ENCODE measurements at places on chromosomes 16 and 17. TPM values are rescaled to one million over a fixed set of nuclear protein-coding genes. Genes with fewer than 3 reads are reported as not detected.
A peak's percentile ranks its signal among the peaks of the same experiment; 100 is the strongest.

The SRCIN1 gene
- 0.45 TPM for polyA plus RNA-seq

The NPB gene
- polyA plus RNA-seq = 0.91 TPM

The C17orf67 gene
- 1.6 TPM for polyA plus RNA-seq

The KRTAP1-5 gene
- polyA plus RNA-seq = not detected

The PRR14 gene
- polyA plus RNA-seq = 13.5 TPM

The FOXN1 gene
- polyA plus RNA-seq = not detected

The CD7 gene
- polyA plus RNA-seq = 0.07 TPM

The TBC1D3D gene
- 0.10 TPM for polyA plus RNA-seq

DNA sequence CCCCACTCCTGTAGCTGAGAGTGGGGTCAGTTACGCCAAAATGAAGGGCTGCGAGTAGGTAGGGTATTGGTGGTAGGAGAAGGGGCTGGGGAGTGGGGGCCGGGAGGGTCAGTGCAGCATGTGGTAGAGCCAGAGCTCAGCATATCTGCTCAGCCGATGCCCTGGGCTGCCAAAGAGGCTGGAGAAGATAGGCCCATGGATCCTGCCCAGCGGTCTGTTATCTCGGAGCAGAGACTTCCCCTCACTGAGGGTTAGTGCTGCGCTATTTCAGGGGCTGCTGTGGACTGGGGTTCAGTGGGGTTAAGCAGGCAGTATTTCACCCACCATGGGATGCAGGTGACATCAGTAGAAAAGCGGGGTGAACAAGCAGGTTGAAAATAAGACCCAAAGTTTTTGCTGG, 19.7 kb downstream of the RHBDL3 start:
- H3K27me3 ChIP-seq = no peaks in the 10 kb centered on the region
- H3K4me3 ChIP-seq = no peak overlapping the region
- no peaks in the 10 kb centered on the region for H3K4me1 ChIP-seq
- no peak overlapping the region for H3K27ac ChIP-seq
- no peaks in the 10 kb centered on the region for H3K36me3 ChIP-seq

GRCh38 chr17:73123606-73124320, 31.3 kb upstream of the SLC39A11 start:
- H3K36me3 ChIP-seq = no peaks in the 10 kb centered on the region
- H3K27ac ChIP-seq = no peak overlapping the region
- H3K4me3 ChIP-seq = no peak overlapping the region
- H3K4me1 ChIP-seq = peaks cover 12% of the 10 kb centered on the region

DNA sequence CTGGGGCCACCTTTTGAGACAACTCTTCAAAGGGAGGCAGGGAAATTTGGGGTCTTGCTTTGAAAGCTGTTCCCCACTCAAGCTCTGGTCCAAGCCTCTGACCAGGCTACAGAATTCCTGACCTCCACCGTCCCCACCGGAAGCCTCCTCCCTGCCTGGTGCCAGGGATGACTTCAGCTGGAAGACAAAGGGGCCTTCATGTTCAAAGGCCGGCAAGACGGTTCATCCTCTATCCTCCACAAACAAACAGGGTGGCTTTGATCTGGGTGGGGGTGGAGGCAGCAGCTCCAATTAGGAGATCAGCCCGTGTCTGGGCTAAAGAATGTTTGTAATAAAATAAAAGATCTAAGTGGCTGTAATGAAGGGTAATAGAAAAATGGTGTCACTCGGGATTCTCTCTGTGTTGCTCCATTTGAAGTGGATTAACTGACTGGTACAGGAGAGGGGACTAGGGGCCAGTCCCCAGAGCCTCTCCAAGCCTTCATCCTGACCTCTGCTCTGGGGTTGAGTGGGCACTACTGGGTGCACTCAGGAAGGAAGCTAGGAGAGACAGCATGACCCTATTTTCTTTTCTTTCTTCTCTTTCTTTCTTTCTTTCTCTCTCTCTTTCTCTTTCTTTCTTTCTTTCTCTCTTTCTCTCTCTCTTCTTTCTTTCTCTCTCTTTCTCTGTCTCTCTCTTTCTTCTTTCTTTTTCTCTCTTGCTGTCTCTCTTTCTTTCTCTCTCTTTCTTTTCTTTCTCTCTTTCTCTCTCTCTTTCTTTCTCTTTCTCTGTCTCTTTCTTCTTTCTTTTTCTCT, 27.5 kb upstream of the NKD1 start:
- H3K4me3 ChIP-seq = no peak overlapping the region
- no peaks in the 10 kb centered on the region for H3K36me3 ChIP-seq
- no peaks in the 10 kb centered on the region for H3K4me1 ChIP-seq
- no peaks in the 10 kb centered on the region for H3K27me3 ChIP-seq

DNA sequence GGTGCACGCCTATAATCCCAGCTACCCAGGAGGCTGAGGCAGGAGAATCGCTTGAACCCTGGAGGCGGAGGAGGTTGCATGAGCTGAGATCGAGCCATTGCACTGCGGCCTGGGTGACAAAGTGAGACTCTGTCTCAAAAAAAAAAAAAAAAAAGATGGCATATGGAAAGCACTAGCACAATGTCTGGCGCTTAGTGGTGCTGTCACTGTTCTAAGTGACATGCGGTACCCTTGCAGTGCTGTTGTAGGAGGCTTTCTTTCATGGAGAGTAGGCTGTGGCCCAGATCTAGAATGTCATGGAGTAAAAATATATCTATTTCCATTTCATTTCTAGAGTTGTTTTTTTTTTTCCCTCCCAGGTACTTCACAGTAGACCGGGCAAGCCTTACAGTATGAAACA, 14.6 kb upstream of the METTL9 start:
- DNase-seq = no peak
- no peak overlapping the region for H3K4me3 ChIP-seq
- H3K27me3 ChIP-seq = no peaks in the 10 kb centered on the region
- no peak overlapping the region for H3K27ac ChIP-seq
- H3K36me3 ChIP-seq = no peaks in the 10 kb centered on the region
- no peaks in the 10 kb centered on the region for H3K4me1 ChIP-seq

DNA sequence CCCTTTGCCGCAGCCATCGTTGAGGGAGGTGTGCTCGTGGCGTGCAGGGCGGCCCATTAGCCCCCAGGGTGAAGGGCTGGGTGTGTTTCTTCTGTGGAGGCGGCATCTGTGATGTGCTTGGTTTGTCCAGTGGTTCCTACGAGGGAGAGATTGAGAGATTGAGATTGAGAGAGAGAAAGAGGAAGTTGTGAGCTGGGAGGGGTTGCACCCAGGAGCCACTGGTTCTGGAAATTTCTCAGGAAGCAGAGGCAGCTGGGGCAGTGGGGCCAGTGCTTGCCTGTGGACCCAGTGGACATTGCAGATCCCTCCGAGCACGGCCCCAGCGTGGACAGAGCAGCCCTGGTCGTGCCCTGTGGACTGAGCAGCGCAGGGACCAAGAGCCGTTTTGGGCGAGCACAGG, 72.0 kb upstream of the ZNF750 start:
- H3K4me1 ChIP-seq = no peaks in the 10 kb centered on the region
- H3K27me3 ChIP-seq = no peaks in the 10 kb centered on the region
- no peak for DNase-seq
- H3K27ac ChIP-seq = no peak overlapping the region
- no peak overlapping the region for H3K4me3 ChIP-seq

DNA sequence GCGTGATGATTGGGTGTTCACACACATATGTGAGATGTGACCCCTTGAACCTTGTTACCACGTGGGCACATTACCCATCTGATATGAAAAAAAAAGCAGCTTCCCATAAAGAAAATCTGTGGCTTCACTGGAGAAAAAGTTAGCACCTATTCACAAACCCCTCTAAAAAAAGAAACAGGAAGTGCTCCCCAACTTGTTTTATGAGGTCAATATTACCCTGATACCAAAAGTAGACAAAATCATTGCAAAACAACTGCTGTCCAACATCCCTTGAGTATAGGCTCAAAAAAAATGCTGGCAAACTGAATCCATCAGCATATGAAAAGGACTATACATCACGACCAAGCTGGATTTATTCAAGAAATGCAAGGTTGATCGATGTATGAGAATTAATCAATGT, 99.7 kb upstream of the RBL2 start:
- no peaks in the 10 kb centered on the region for H3K27me3 ChIP-seq
- H3K36me3 ChIP-seq = no peaks in the 10 kb centered on the region
- H3K27ac ChIP-seq = no peak overlapping the region

DNA sequence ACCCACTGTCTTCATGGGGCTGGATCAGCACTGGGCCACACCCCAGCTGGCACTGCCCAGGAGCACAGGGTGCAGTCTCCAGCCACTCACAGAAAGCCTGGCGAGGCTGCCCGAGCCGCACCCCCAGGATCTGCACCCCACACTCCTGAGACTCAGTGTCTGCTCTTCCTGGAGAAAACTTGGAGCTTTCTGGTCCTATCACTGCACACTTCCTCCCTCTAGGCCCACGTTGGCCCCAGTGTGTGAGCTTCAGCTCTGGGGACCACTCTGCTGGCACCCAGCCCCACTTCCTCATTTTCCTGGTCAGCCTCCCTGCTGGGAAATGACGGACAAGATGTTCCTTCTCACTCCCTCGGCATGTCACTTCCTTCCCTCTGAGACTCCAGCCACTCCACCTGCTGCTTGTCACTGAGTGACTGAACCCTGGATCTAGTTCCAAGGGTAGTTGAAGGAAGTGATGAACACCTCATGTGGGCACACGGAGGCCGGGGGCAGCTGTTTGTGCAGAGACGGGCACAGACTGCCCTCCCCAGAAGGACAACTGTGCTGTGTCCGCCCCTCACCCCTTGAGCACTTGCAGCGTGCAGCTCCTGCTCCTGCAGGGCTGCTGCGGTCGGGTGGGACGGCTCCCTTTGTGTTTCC, 29.0 kb downstream of the ZC3H18 start:
- DNase-seq = no peak
- peaks cover 31% of the 10 kb centered on the region for H3K36me3 ChIP-seq
- no peak overlapping the region for H3K27ac ChIP-seq
- H3K4me3 ChIP-seq = no peak overlapping the region
- H3K27me3 ChIP-seq = no peaks in the 10 kb centered on the region
- H3K4me1 ChIP-seq = no peaks in the 10 kb centered on the region

DNA sequence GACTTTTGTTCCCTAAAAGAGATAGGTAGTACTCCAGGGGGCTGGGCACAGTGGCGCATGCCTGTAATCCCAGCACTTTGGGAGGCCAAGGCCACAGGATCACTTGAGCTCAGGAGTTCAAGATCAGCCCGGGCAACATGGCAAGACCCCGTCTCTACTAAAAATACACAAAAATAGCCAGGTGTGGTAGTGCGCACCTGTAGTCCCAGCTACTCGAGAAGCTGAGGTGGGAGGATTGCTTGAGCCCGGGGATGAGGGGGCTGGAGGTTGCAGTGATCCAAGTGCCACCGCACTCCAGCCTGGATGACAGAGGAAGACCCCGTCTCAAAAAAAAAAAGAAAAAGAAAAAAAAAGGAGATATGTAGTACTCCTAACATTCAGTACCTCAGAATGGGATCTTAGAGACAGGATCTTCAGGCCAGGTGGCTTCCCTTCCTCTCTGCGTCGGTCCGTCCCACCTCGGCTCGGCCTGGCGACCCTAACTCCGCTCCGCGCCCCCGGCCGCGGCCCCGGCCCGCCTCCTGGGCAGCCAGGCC, 89.6 kb downstream of the CDC27 start:
- H3K4me1 ChIP-seq = no peaks in the 10 kb centered on the region
- no peaks in the 10 kb centered on the region for H3K27me3 ChIP-seq
- DNase-seq = no peak
- H3K4me3 ChIP-seq = peak overlapping the region; percentile 83
- no peaks in the 10 kb centered on the region for H3K36me3 ChIP-seq

DNA sequence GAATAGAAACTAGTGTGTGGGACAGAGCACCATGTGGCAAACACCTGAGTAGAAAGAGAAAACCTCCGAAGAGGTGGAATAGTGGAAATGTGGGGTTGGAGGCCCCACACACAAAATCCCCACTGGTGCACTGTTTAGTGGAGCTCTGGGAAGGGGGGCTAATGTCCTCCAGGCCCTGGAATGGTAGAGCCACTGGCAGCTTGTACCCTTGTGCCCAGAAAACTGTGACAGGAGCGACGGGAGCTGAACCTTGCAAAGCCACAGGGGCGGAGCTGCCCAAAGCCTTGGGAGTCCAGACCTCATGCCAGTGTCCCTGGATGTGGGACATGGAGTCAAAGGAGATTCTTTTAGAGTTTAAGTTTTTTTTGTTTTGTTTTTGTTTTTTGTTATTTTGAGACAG, 50.6 kb downstream of the RNF112 start:
- H3K27me3 ChIP-seq = no peaks in the 10 kb centered on the region
- H3K27ac ChIP-seq = no peak overlapping the region
- no peak for DNase-seq
- no peaks in the 10 kb centered on the region for H3K4me1 ChIP-seq

DNA sequence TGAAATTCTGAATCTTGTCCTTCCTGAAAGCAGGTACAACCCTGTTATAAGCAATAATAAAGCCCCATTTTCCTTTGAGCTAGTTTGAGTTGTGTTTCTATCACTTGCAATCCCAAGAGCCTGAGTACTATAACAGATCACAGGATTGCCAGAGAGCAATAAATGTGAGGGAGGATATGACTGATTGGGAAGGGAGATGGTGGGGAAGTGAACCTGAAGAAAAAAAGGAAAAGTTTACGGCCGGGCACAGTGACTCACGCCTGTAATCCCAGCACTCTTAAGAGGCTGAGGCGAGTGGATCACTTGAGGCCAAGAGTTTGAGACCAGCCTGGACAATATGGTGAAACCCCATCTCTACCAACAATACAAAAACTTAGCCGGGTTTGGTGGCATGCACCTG, 80.4 kb downstream of the COX10 start:
- no peak for DNase-seq
- no peak overlapping the region for H3K27ac ChIP-seq
- H3K36me3 ChIP-seq = no peaks in the 10 kb centered on the region

GRCh38 chr17:80316927-80317705, 56.5 kb downstream of the RNF213 start:
- H3K27ac ChIP-seq = no peak overlapping the region
- DNase-seq = no peak
- peaks cover 44% of the 10 kb centered on the region for H3K36me3 ChIP-seq
- H3K4me3 ChIP-seq = no peak overlapping the region
- no peaks in the 10 kb centered on the region for H3K4me1 ChIP-seq
- H3K27me3 ChIP-seq = no peaks in the 10 kb centered on the region

GRCh38 chr17:68562736-68563135, 38.4 kb downstream of the FAM20A start:
- H3K4me1 ChIP-seq = no peaks in the 10 kb centered on the region
- no peaks in the 10 kb centered on the region for H3K27me3 ChIP-seq
- no peaks in the 10 kb centered on the region for H3K36me3 ChIP-seq
- H3K27ac ChIP-seq = no peak overlapping the region
- DNase-seq = no peak

- H3K27ac ChIP-seq = peak overlapping the region; percentile 98
- H3K36me3 ChIP-seq = peaks cover 12% of the 10 kb centered on the region
- DNase-seq = no peak
- H3K4me1 ChIP-seq = peaks cover 22% of the 10 kb centered on the region
- H3K27me3 ChIP-seq = no peaks in the 10 kb centered on the region
- H3K4me3 ChIP-seq = 0 out of 2 replicates have a peak overlapping the region, but pooled peaks have one; percentile 14
These were observed 13.2 kb downstream of the TOM1L2 start for GRCh38 chr17:17958982-17959381.

GRCh38 chr16:77760800-77761199, 27.6 kb upstream of the VAT1L start:
- H3K4me3 ChIP-seq = no peak overlapping the region
- no peak for DNase-seq
- no peaks in the 10 kb centered on the region for H3K4me1 ChIP-seq
- no peaks in the 10 kb centered on the region for H3K36me3 ChIP-seq
